ENCODE measurements at places on chromosomes 6 and 20. TPM values are rescaled to one million over a fixed set of nuclear protein-coding genes. Genes with fewer than 3 reads are reported as not detected.

Gene SIRPA
- 20.9 TPM for total RNA-seq

DNA sequence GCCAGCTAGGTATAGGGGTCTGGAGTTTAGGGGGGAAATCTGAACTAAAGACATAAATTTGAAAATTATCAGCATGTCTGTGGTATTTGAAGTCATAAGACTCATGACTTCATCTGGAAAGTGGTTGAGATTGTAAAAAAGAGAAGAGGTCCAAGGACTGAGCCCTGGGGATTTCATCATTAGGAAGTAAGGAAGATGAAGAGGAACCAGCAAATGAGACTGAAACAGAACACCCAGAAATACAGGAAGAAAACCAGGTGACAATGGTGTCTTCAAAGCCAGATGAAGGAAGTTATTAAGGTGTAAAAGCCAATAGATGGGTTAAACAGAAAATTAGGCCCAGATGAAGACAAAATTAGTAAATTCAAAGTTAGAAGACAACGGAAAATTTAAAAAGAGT lies 49.1 kb upstream of the UBR2 start:
- DNase-seq: no peak

DNA sequence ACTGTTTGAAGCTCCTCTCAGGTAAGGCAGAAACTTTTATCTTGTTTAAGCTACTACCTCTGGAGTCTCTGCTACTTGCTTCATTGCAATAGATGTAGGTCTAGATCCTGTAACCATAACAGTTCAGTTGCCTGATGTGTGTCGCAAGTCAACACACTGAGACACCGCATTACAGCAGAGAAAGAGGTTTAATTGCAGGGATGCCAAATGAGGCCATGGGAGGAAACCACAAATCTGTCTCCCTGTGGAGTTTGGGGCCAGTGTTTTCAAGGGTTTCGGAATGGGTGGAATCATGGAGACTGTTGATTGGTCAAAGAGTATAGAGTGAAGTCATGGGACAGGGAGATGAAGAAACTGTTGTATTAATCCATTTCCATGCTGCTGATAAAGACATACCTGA lies 57.1 kb upstream of the RBM24 start:
- DNase-seq: no peak

DNA sequence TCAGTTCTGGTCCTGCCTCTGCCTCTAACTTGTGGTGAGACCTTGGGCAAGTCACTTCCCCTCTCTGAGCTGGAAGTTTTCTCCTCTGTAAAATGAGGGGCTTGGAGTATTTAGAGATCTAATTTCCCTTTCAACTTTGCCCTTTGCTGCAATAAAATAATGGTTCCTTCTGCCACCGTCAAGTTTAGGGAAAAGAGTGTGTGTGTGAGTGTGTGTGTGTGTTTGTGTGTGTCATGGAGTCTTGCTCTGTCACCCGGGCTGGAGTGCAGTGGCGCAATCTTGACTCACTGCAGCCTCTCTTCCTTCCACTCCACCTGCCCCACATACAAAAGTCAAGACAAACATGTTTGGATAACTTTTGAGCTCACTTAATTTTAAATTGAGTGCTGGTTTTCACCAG lies 39.2 kb upstream of the PIM1 start:
- peak; percentile 79 for DNase-seq

DNA sequence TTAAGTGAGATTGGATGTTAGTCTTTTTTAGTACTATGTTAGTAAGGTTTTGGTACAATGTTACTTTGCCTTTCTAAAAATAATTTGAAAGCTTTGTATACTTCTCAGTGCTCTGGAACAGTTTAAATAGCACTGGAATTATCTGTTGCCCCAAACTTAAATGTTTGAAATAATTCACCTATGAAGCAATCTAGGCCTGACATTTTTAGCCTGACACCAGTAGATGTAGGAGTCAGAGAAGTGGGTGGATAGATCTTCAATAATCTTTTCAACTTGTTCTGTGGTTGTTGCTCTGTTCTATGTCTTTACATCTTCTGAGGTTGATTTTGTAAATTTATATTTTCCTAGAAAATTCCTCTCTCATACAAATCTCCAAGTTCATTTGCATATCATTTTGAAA lies 103.1 kb upstream of the ADGRF1 start:
- no peak for DNase-seq

Gene ID1
- total RNA-seq: 98.9 TPM

- DNase-seq: no peak
Measured at GRCh38 chr6:39189915-39190544, 39.2 kb downstream of the KCNK5 start.

Gene BPIFB4
- not detected for total RNA-seq

DNA sequence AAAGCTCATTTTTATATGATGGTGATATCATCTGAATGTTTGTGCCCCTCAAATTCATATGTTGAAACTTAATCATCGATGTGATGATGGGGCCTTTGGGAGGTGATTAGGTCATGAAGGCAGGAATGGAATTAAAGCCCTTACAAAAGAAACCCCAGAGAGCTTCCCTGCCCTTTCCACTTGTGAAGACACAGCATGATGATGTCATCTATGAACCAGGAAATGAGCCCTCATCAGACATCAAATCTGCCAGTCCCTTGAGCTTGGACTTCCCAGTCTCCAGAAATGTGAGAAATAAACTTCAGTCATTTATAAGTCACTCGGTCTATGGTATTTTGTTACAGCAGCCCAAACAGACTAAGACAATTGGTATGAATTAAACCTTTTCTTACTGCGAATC lies 153.1 kb downstream of the MYB start:
- DNase-seq: no peak

Measured in Right ventricle myocardium inferior (tissue), 1 donor.